ENCODE measurements at places on chromosomes 2 and 18.

- peak; percentile 28 for DNase-seq
These were observed 114.5 kb downstream of the LOXHD1 start for GRCh38 chr18:46542545-46542944.

- DNase-seq: peak; percentile 12
These were observed 2.5 kb upstream of the RAD51AP2 start for GRCh38 chr2:17520761-17521160.

- DNase-seq: no peak
These were observed 3.0 kb upstream of the GBX2 start for GRCh38 chr2:236171181-236171679.

GRCh38 chr2:230541934-230542380, 126.0 kb downstream of the SP100 start:
- DNase-seq: peak; percentile 55

DNA sequence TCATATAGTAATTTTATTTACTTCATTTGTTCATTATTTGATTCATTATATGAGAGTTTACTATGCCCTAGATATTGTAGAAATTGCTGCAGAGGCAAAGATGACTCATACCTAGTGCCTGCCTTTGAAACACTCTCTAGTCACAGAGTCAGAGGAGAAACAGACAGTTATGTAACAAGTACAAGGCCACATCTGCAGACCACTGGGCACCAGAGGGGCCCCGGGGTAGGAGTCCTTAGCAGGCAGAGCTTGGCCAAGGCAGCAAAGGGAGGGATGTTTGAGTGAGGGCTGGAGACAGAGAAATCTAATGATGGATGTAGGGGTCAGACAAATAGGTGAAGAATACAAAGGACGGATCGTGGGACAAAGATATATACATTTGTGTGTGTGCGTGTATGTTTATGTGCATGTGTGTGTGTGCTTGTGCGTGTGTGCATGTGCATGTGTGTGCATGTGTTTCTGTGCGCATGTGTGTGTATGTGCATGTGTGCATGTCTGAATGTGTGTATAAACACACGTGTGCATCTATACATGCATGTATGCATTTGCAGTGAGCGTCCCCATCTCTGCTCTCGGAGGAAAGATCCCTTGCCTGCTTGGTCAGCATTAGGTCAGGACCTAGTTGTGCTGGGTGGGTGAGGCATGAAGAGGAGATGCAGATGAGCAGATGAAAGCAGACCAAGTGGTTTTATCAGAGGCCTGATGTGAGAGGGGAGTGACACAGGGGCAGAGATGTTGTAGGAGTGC, 170.6 kb upstream of the MYT1L start:
- DNase-seq: no peak

GRCh38 chr18:50727721-50728471, 91.9 kb downstream of the MRO start:
- no peak for DNase-seq

DNA sequence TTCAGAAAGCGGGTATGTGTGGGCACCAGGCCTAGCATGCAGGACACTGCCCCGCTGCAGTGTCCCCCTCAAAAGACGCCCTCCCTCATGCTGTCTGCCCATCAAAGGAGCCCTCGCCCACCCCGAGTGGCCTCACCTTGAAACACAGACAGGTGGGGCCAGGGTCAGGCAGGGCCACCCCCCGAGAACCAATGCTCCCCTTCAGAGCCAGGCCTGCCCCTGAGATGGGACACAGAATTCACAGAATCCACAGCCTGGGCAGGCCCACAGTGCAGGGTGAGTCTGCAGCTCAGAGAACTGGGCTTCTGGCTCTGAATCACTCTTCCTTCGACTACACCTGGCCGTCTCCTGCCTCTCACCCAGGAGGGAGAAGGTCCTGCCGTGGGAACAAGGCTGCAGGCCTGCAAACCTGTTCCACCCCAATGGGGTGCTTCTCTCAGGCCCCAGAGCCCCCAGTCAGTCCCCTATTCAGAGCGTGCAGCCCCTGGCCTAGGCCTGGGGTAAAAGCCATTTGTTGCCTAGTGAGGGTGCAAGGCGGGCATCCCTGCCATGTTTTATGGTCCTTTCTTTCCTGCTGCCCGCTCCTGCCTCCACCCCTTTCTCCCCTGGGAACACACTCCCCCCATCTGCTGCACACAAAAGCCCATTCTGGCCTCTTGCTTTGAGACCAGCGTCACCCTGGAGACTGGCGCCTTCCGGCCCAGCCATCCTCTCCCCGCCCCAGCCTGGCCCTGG, 11.3 kb upstream of the ARHGEF4 start:
- DNase-seq: no peak

- peak; percentile 61 for DNase-seq
These were observed at the start of gene CRYBA2 for GRCh38 chr2:218993345-218994315. TSS of gene CRYBA2 (minus strand) at chr2:218993422. CDS start at chr2:218993176, 246 bp downstream.

GRCh38 chr18:48687346-48688042, 148.7 kb downstream of the CTIF start:
- DNase-seq: no peak

DNA sequence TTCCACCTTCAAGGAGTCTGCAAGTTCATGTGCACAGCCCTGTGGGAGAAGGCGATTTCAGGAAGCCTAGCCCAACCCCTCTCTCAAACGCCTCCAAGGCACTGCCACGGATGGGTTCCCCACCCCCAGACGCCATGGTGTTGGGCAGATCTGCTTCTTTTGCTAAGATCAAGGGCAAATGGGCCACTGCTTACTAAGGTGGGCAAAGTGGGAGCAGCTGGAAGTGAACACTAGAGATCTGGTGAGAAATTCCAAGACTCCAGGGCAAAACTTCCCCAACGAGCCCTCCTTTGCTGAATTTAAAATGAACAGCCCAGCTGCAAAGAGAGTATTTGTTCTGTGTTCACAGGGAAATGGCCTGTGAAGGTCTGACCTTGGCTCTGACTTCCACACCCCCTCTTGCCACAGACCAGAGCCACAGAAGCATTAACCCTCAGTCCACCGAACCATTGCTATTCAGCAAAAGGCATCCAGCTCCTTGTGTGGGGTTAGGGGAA, 45.1 kb upstream of the ZBTB7C start:
- DNase-seq: no peak

DNA sequence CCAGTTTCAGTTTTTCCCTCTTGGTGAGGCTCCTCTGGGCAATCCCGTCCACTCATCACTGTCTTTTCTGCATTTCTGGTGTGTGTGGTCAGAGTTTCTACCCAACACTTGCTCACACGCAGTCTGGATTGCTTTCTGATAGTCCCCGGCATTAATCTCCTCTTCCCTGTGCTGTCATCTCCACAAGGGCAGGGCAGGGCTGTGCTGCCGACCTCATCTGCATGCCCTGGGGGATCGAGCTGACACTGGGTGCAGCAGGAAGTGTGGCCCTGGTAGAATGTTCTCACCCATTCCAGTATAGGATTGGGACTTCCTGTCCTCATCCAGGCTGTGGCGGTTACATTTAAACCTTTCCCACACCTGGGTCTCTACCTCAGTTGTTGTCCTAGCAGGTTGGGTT, 80.0 kb upstream of the FAM136A start:
- peak; percentile 59 for DNase-seq

DNA sequence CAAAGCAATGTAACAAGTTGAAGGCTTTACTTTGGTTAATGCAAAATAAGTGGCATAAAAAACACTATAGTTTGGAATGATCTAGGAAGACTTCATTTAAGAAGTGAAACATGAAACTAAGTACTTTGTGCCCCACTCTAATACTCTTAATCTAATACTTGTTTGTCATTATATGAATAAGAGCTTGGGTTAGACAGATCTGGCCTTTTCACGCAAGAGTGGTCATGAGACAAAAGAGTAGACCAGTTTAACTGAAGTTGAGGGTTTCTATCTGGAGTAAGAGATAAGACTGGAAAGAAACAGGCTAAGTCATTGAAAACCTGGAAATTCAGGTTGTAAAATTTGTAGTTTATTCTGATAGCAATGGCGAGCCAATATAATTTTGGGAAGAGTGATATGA, 2.8 kb downstream of the SLC30A6 start:
- no peak for DNase-seq

GRCh38 chr2:177712462-177712861, 319.9 kb downstream of the AGPS start:
- DNase-seq: no peak

GRCh38 chr18:24016643-24017042, 2.1 kb downstream of the TTC39C start:
- peak; percentile 55 for DNase-seq

GRCh38 chr2:162202203-162202602, 41.0 kb downstream of the FAP start:
- DNase-seq: no peak

GRCh38 chr2:156803243-156803642, 367.1 kb downstream of the GPD2 start:
- no peak for DNase-seq

DNA sequence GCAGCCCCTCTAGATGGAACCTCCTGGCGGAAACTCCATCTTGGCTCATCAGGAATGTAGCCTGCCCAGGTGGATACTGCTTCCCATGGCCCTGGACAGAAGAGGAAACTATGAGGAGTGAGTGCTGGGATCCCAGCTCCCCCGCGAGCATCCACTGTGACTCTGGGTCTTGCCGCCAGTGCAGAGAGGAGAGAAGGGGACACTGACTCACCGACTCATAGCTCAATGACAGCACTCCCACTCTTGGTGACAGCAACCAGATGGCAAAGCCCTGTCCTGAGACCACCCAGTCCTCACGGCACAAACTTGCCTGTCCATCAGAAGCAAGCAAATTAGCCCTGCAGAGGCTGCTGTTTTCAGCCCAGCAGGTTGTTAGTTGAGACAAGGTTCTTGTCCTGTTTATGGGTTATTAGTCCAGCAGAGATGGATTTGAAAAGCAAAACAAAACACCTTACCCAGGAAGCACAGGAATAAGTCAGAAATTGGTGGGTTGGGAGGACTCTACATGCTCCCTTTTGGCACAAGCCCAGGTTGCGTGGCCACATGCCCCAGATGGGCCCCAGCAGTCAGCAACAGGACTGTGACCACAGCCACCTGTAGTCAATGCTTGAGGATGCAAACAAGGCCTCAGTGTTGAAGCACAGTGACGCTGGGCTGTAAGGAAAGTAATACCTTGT, 111.5 kb upstream of the GLI2 start:
- no peak for DNase-seq

- DNase-seq: no peak
These were observed 186.8 kb upstream of the DOK6 start for GRCh38 chr18:69213842-69214241.

DNA sequence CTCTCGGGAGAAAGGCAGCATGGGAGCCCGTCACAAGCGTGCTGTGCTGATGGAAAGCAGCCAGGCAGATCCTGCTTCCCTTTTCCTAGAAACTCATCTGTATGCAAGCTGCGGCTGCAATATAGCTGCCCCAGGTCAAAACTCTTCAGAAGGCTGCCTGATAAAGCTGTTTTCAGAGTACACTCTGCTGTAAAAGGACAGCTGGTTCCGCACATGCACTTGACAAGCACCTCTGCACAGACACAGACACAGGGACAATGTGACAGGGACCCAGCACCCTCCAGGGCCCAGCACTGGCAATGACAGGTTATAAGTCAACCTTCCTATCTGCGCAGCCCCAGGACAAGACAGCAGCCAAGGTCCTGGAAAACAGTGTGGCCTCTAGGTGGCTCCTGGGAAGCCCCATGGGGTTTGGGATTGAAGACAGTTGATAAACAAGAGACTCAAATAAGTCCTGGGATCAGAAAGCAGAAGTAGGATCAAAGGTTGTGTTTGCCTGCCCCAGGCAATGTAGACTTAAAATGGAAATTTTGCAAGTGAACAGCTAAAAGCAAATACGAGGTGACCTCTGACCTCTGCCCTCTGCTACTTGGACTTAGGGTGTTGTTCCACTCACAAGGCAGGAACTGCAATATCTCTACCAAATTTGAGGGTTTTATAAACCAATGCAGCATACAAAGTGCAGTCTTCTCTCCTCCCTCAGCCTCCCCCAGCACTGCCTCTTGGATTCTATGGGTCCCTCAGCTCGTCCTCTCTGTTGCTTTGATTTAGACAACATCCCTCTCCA, 16.9 kb downstream of the SLC66A2 start:
- peak; percentile 13 for DNase-seq

DNA sequence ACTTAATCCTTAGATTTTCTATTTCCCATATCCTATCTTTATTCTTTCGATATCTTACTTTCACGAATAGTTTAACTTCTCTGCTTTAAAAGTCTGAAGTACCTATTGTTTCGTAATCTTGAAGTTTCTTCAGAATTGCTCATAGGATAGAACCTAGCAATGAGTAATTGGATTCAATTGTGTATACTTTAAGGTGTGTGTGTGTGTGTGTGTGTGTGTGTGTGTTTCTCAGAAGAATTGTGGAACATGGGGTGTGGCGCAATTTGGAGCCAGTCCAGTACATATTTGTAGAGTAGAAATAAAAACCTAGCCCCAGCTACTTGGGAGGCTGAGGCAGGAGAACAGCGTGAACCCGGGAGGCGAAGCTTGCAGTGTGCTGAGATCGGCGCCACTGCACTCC, 897.6 kb downstream of the BCL11A start:
- DNase-seq: peak; percentile 11

GRCh38 chr2:219038600-219038999, 2.7 kb downstream of the CFAP65 start:
- no peak for DNase-seq

DNA sequence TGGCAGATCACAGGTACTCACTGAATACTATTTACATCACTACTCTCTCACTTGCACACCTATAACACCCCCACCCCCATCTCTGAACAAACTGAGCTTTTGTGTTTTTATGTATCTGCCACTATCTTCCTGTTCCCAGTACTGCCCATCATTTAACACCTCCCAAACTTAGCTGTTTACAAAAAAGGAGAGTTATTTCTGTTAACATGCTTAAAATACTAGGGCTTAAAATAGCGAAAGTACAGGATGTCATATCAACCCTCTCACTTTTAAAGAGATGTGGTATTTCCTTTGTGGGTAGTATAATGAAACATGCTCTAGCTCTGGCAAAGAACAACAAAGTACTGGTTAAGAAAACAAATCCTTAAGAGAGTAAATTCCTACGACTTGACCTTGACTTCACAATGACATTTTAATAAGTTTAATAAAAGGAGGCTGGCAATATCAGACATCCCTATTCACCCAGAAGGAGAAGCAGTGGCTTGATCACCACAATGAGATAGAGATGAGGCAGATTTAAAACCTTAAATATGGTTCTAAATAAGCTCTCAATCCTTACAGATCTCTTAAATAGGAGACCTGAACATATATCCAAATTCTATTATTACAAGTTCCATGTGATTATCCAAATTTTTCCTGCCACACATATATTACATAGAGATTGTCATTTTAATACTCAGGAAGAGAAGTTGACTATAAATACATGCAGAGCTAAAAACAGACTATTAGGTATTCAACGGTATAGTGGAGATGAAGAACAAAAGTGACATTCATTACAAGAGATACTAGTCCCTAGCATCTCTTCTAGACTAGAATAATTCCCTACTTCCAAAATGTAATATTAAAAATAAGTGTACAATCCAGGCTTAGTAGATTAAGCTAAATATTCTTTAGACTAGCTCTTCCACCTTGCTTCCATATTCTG, 36.9 kb downstream of the TRAK2 start:
- no peak for DNase-seq

DNA sequence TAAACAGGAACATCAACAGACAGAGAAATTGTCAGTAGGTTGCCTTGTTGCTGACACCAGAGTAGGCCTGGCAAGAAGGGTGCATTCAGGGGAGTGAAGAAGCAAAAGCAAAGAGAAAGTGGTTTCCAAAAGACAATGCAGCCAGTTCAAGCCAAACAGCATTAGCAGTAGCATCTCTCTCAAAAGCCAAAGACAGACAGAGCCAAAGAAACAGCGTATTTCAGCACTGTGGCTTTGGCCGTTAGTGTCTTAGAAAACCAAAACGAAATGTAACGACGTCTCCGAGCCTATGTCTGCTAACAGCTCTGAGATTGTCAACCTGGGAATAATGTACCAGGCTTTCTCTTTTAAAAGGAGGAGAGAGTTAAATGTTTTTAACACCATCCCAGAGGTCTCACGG, 178.6 kb downstream of the NRP2 start:
- DNase-seq: no peak
